NCI-H187 treated with DMSO at 0.1 percent for 48 hours (cell line): ENCODE measurements at places on chromosomes 5 and 9.

GRCh38 chr9:127534931-127535330 lies 77.1 kb upstream of the STXBP1 start:
- no peak for DNase-seq

GRCh38 chr5:142517840-142518239 lies 168.1 kb downstream of the FGF1 start:
- no peak for DNase-seq

DNA sequence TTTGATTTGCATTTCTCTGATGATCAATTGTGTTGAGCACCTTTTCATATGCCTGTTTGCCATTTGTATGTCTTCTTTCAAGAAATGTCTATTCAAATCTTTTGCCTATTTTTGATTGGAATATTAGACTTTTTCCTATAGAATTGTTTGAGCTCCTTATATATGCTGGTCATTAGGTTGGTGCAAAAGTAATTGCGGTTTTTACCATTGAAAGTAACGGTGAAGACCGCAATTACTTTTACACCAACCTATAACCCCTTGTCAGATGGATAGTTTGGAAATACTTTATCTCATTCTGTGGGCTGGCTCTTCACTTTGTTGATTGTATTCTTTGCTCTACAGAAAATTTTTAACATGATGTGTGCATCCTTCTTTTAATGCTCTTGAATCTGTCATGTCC lies 113.2 kb upstream of the PRRC1 start:
- no peak for DNase-seq

GRCh38 chr9:126365780-126366179 lies 39.2 kb downstream of the MVB12B start:
- no peak for DNase-seq

DNA sequence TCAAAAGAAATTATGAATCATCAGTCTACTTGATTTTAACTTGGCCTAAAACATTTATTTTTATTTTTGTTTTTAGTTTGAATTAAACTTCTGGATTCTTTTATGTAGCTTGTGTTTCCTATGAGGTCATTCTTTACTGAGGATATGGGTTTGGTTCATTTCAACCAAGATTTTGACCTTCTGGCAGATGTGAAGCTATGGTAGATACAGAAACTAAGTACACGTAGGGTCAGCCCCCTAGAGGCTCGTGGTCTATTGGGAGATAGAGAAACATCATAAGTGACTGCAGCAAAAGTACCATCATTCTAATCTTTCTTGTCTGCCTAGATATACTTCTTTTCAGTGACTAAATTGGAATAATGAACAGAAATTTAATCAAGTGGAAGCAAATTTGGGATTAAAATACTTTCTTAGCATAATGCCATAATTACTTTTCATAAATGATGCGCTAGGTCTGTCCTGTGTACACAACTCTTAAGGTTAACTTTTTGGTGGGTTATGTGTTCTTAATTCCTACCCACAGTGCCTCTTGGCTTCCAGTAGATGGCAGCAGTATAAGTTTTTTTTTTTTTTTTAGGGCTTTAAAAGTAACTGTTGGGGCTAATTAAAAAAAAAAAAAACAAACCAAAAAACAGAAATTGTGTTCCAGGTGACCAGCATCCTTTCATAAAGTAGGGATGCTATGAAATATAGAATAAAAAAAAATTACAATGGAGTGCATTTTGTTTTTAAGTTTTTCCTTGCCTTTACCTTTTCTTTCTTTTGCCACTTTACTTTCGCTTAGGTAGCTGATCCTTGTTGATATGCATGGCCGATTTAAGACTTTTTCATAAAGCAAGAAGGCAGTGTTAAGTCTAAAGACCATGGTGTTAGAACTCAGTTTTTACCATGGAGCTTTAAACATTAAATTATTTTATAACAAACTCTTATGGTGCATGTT lies 49.9 kb downstream of the LRRTM2 start:
- DNase-seq, result no peak

DNA sequence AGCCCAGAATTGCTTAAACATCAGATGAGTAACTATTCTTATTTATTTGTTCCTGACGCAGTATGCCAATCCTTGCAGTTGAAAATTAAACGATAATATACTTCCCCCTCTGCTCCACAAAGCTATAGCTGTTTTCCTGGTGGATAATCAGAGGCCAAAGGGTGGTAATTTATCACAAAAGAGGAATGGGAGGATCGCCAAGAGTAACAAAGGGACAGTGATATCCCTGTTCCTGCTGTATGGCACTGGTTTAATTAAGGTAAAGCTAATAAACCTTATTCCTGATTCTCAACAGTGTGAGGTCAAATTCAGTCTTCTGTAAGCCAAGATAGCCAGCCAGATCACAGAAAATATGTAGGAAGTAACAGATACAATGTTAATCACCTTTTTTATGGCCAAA lies 33.4 kb upstream of the PTGER4 start:
- DNase-seq, result no peak

GRCh38 chr9:124282442-124283227 lies 24.9 kb downstream of the NEK6 start:
- DNase-seq, result no peak

- no peak for DNase-seq
Measured at GRCh38 chr9:450561-450960, 235.9 kb downstream of the DOCK8 start.

GRCh38 chr5:141692919-141693725 lies 11.1 kb upstream of the ARAP3 start:
- no peak for DNase-seq

- DNase-seq, result no peak
Measured at GRCh38 chr5:122760236-122760635, 14.6 kb upstream of the SNX2 start.

DNA sequence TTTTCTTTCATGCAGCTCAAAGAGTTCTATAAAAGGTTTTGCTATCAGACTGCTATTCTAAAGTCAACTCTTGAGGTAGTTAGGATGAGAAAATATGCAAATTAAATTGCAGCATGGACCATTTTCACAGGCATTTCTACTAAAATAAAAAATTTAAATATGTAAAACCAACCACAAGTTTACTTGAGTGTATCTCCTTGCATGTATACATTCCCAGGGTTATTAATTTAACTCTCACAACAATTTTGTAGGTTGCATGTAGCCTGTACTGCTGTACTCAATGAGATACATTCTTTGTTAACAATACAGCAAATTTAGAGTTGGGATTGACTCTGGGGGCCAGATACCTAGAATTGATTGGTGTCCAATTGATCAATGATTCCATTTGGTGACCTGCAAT lies 265.8 kb downstream of the MED10 start:
- DNase-seq, result no peak

GRCh38 chr9:80934095-80934494 lies 755.3 kb downstream of the TLE1 start:
- DNase-seq, result no peak

DNA sequence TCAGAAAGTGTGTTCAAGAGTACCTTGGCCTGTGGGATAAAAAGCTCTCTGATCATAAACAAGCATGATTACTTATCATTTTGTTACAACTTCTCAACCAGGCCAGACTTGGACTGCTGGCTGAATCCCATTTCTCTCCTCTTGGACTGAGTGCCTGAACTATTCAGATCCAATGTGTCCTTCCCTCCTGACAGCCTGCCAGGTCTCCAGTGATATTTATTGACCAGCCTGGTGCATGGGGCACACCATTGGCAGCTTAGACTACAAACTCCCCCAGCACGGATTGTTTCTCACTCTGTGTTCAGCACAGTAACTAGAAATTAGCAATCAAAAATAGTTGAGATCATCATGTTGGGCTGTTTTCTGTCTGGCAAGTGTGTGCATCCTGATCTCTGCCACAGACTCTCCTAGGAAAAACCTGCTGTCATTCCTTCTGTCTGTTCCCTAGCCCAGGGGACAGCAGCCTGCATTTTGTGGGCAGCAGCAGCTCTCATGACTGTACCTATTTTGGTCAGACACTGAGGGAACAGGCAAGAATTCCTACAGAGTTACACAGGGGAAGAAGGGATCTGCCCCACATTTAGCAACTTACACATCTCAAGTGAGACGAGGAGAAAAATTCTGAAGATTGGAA lies 348.1 kb downstream of the ADAMTS6 start:
- DNase-seq, result no peak

GRCh38 chr9:132146039-132146438 lies 15.8 kb upstream of the NTNG2 start:
- DNase-seq, result no peak

DNA sequence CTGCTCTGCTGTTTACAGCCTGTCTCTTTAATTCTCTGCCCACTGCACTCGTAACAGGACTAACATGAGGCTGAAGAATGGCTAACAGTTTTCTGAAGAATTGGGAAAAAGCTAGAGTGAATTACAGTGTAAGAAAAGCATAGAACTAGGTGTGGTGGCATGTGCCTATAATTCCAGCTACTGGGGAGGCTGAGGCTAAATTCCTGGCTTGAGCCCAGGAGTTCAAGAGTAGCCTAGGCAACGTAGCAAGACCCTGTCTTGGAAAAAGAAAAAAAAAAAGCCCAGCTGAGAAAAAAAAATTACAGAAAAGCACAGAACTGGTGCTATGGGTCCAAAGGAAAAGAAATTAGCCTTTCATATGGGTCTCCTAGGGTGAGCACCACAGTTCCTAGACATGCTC lies 13.9 kb upstream of the UHRF2 start:
- no peak for DNase-seq

GRCh38 chr5:107184066-107184465 lies 486.7 kb downstream of the EFNA5 start:
- DNase-seq, result no peak

GRCh38 chr5:174980952-174981351 lies 256.6 kb downstream of the MSX2 start:
- DNase-seq, result no peak

DNA sequence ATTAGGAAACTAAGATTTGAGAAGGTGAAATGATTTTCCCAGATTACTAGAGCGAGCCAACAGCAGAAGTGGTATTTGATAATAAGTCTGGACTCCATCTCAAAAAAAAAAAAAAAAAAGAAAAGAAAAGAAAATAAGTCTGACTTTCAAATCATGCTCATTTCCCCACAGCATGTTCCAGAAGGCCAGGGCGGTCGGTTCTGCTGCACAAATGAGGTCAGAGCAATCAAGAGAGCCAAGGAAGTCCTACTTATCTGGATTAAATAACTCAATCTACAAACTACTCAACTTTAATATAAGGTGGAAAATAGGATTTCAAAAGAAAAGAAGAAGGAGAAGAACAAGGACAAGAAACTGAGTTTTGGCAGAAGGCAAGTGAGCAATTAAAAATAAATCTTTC lies 130.4 kb upstream of the RASA1 start:
- no peak for DNase-seq

DNA sequence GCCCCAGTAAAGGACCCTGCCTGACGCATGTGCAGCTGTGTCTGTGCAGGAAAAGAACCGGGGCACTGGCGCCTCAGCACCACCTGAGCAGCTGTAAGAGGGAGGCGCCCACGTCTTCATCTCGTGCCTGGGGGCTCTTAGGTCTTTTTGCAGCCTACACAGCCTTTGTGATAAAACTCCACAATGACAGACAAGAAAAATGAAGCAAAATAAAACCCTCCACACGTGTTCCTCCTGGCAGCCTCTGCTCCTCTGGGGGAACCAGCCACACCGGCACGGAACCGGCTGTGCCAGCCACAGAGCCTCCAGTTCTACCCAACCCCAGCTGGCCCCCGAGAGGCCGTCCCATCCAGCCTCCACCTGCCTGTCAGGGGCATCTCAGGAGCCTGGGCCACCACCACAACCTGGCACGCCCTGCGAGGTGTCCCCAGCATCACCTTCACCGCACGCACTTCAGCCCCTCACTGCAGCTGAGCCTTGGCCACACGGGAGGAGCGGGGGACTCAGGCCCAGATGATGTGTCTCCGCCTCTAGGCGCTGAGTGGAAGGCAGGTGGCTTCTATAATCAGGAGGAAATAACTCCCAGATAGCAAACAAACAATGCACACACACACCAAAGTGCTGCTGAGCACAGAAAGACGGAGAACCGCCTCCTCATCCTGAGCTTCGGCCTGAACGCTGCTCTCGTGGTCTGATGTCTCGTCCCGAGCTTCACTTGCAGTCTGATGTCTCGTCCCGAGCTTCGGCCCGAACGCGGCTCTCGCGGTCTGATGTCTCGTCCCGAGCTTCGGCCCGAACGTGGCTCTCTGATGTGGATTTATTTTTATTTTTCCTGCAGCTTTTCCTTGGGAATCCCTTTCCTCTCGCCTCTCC lies 28.6 kb upstream of the NSMF start:
- DNase-seq, result no peak

DNA sequence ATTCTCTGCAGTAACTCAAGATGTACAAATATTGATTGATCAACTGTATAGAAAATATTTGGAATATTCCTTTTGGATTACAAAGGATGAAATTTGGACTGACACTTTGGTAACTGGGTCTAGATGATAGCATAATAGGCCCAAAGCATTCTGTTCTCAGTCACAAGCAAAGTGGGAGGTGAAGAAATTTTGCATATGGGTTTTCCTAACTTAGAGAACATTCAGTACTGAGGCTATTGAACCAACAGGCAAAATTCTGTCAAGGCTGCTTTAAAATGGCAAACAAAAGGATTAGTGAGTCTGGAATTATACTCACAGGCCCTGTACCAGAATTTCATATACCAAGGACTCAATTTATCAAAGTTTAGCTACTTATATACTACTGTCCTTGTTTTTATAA lies 1020.6 kb downstream of the TLE4 start:
- no peak for DNase-seq

DNA sequence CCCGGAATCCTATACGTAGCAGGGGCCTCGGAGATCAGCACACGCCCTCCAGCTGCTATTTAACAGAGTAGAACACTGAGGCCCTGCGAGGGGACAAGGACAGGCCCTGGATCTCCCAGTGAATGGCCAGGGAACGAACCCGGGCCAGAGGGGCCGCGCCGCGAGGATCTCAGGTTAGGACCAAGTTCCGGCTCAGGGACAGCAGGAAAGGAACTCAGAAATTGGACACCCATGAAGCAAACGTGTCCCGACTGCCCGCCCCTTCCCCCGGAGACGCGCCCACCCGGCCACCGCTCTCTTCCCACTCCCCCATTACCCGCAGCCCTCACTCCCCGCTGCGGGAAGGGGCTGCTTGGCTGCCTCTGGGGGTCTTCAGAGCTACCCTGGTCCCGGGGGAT lies 1.0 kb upstream of the FOXE1 start:
- no peak for DNase-seq

- no peak for DNase-seq
Measured at GRCh38 chr5:61293873-61294272, 38.2 kb upstream of the ZSWIM6 start.

GRCh38 chr5:8700222-8700621 lies 831.3 kb downstream of the MTRR start:
- no peak for DNase-seq

DNA sequence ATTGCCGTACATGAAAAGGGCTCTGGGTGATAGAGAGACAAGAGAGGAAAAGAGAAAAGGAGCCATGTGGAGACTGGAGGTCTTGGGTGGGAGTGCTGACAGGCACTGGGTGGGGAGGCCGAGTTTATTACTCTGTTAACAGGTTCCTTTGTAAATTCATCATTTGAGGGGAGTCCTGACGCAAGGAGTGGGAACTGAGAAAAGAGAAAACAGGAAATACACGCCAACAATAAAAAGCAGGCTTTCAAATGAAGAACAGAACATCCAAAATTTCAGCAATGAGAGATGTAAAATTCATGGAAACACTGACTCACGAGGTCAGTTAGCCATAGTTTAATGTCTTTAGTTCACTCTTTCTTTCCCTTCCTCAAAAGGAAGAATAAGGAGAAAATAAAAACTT lies 342.8 kb downstream of the TMEM167A start:
- DNase-seq, result no peak

- DNase-seq, result no peak
Measured at GRCh38 chr9:131432050-131432449, 38.2 kb downstream of the PRRC2B start.

- DNase-seq, result no peak
Measured at GRCh38 chr9:23790351-23791260, 35.4 kb downstream of the ELAVL2 start.

- no peak for DNase-seq
Measured at GRCh38 chr5:37015795-37016666, 139.5 kb downstream of the NIPBL start.
